ENCODE measurements at places on chromosomes 2 and 18. TPM values are rescaled to one million over a fixed set of nuclear protein-coding genes. Genes with fewer than 3 reads are reported as not detected.
A peak's percentile ranks its signal among the peaks of the same experiment; 100 is the strongest.

- DNase-seq: no peak
Measured at GRCh38 chr2:240812721-240813120, 7.3 kb downstream of the KIF1A start.

- DNase-seq: peak; percentile 28
Measured at GRCh38 chr2:205706769-205707381, 24.6 kb downstream of the NRP2 start.

DNA sequence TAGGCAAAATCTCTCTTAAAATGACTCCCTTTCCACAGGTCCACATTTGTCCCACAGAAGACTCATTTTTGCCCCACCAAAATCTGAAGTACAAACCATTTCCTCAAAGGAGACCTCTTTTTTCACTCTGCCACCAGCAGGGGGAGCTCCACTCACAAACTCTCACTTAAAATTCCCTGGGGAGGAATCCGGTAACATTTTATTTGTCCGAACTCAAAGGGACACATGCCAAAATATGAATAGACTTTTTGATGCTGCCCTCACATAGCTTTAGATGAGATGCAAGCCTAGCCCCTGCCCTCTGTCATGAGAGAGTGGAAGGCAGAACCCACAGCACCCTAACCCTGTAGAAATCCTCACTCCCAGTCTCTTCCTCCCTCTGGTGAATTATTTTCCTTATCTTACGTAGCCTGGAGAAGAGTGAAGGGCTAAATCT, 57.1 kb downstream of the RMDN2 start:
- DNase-seq: peak; percentile 25

Gene LINC00305
- not detected for total RNA-seq

Gene KANSL1L
- 49.1 TPM for total RNA-seq

Gene MDH1B
- 0.99 TPM for total RNA-seq

DNA sequence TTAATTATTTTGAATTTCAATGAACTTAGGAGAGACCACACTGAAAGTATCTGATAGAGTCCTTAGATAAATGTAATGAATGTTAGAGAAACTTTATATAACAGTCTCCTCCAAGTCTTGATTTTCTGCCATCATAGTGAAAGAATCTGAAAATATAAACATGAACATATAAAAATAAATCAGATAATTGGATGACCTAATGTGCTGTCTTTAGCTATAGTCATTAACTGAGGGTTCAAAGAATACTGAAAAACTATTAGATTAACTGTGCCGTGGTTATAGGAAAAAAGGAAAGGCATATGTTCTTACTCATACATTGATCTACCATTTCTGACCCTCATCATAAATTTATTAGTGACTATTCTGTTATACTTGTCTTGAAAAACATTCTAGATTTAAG, 47.0 kb upstream of the SPAG16 start:
- DNase-seq: no peak

GRCh38 chr2:189683348-189683747, 8.9 kb downstream of the ANKAR start:
- no peak for DNase-seq

DNA sequence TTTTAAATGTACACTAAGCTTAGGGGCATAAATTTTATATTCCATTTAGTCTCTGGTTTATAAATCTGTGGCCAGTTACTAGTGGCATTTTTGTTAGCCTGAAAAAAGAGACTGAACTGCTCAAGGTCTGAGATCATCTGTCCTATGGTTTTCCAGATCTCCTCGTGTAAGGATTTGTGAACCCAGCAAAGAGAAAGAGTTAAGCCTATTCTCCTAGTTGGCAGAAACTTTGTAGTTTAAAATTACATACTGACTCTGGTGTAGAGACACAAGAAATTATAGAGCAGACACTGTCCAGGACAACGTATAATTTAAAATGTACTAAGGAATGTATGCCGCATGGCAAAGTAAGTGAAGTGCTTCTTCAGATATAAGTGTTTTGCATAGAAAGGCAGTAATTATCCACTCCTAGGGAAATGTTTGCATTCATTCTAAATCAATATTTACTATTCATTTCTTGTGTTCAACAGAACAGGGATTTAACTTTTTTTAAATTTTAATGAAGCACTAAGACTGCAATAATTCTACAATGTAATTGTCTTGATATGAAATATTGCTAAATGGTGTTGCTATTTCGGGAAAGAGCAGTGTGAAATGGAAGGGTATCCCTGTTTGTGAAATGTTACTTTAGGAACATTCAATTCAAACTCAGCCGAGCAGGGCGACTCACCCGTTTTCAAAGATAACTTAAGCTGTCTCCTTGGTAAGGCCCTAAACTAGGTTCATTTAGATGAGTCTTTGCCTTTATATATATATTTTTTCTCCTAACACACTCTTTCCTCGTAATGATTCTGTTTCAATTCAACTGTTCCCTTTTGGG, 508.4 kb upstream of the ZEB2 start:
- no peak for DNase-seq

Gene SLC9A2
- total RNA-seq: 6.8 TPM
